ENCODE measurements at places on chromosomes 5 and 9.

- no peak for DNase-seq
These were observed 90.7 kb upstream of the DHFR start for GRCh38 chr5:80745490-80745889.

DNA sequence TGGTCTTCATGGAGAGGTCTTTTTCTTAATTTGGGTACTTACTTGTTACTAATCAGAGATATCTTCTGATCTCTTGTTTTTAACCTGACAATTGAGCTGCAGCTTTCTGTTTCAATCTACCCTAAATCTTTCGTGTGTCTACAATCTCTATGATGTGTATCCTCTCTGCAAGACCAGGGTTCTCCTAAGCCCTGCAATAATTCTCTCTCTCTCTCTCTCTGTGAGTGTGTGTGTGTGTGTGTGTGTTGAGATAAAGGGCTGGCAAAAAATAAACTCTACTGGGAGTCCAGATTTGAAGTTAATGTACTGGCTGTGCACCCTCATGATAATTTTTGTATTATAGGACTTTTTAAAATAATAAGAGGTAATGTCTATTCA is 57.8 kb upstream of the FBXL7 start:
- DNase-seq = no peak

DNA sequence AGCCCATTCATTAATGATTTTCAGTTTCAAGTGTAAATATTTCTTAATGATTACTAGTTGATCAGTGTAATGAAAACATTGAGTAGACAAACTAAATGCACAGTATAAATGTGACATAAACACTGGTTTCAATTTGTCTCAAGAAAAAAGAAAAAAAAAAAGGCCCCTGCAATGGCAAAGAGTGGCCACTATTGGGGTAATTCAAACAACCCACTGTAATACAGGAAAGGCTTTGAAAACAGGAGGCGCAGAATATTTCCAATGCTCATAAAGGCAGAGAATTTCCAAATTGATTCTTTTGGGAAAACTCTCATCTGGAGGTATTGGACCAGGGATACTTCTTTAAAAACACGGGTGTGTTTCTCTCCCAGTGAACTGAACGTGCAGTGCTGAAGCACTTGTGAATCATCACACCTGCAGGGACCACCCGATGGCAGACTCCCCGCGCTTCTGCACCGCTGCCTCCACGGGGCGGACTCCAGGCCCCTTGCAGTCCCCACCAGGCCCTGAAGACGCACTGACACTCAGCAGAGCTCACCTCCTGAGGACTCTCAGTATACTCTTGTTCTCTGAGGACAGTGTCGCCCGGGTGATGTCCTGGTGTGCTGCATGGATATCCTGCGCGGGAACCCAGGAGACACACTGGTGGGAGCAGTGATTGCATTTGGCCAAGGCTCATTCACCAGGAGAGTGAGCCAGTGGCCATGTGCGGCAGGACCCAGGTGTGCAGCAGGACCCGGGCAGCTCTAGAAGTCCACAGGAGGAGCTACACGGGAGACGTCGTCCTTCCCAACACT is 227.6 kb upstream of the IRX4 start:
- no peak for DNase-seq

GRCh38 chr5:93884254-93884653 is 142.9 kb upstream of the POU5F2 start:
- no peak for DNase-seq

DNA sequence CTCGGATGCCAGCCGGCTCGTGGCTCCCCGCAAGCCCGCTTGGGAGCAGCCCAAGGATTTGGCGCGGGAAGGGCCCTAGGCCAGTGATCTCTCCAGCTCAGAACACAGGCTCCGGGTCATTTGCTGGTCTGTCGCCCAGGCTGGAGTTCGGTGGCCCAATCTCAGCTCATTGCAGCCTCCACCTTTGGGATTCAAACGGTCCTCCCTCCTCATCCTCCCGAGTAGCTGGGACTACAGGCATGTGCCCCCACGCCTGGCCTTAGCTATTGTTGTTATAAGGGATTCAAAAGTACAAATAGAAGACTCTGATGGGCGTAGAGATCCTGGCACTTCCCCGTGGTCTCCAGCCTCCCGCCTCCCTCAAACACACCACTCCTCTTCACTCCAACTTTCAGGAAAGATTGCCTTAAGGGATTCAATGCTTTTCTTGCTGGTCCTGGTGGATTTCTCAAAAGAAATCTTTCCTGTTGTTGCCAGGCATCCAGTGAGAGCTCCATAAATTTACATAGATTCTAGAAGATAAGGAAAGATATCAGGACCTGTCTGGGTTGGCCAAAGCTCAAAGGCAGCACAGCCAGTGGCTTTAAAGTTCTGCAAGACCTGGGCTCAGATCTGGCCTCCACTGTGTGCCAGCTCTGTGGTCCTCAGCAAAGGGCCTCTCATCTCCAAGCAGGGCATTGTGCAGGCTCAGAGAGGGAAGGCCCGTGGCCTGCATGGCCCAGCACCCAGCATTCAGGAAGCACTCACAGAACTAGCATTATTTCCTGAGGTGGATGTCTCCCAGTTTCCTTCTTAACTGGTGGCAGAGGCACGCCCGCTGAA is 1.0 kb downstream of the AIF1L start:
- no peak for DNase-seq
